Nucleus accumbens (tissue), 56 donors: ENCODE measurements at places on chromosomes 12 and 14.

DNA sequence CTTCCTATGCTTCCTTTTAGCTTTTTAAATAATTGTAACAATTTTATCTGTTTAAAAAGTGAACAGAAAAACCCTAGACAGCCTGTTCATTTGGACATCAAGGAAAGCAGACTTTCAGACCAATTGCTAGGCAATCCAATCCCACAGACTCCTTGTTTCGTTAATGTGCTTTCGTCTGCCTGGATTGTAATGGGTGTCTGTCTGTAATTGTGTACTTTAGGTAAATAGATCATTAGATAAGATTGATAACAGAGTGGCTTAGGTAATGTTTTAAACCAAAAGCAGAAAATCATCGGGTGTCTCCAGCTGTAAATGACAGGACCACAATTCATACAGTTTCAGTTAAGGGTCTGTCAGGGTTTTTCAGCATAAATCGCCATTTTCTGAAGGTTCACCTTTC is 19.6 kb downstream of the CCDC60 start:
- no peak for DNase-seq

DNA sequence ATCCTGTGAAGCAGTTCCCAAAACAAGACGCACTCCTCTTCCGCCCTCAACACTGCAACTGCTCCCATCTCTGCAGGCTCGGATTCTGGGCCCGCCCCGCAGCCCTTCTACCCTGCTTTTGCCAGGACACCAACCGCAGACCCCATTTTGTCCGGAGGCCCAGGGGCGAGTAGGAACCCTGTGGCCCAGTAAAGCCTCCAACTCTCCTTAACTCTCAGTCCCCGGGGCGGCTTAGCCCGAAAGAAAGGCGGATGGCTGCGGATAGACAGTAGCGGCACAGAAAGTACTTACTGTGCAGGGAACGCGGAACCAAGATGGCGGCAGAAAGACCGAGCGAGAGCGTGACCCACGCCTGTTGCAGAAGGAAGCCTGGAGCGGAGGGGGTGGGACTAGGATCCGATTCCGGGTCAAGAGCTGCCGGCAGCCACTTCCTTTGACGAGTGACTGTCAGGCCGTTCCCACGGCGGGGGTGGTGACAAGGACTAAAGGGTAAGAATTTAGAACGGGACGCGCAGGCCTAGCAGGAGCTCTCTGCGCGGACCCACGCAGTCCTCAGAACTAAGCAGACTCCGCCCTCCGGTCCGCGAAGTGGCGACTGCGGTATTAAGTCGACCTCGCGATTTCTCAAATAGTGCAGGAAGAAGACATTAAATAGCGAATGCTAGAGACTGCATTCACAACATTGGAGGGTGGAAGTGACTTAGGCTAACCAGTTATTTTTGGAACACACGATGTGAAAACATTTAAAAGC is at the start of gene NACA:
Gene NACA, minus strand, starts transcription at position 328 of the 751 bp plus-strand sequence. CDS start 778 bp downstream, outside the sequence.
- peak; percentile 98 for DNase-seq

GRCh38 chr12:45827974-45828373 is 98.5 kb downstream of the ARID2 start:
- no peak for DNase-seq

DNA sequence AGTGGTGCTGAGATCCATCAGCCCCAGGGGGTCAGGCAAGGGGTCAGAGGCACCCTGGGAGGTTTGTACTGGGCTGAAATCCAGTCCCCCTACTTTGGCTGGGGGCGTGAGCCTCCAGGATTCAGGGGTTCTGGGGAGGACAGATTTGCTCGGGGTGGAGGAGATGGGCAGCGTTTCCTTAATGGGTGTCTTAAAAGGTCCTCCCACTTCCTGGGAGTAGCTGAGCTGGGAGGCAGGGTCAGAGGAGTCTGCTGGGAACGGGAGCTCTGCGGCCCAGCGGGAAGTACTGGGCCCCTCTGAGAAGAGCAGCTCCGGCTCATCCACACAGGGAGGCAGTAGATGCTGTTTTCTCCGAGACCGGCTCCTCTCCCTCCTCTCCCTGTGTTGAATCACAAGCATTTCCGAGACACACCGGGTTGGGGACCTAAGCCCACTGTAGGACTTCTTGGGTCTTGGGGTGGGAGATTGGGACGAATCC is 2.1 kb upstream of the TEX52 start:
- no peak for DNase-seq

- no peak for DNase-seq
Observed at GRCh38 chr12:101166866-101167265, 43.2 kb downstream of the SLC5A8 start.

GRCh38 chr14:62957562-62957961 is 87.7 kb downstream of the KCNH5 start:
- DNase-seq: no peak

GRCh38 chr12:2338991-2339431 is 286.2 kb downstream of the CACNA1C start:
- no peak for DNase-seq

DNA sequence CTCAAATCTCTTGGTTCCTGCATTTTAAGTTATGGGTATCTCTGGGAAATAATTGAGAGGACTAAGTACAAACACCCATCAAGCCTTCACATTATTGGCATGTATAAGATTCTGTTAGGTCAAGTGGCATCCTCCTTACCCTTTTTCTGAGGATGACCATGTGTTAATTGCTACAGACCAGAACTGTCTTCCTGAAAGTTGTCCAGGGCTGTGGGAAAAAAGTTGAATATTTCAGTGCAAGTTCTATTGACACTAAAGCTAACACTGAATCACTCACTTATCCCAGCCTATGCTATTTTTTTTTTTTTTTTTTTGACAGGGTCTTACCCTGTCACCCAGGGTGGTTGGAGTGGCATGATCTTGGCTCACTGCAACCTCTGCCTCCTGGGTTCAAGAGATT is 130.1 kb upstream of the HIF1A start:
- DNase-seq: no peak

DNA sequence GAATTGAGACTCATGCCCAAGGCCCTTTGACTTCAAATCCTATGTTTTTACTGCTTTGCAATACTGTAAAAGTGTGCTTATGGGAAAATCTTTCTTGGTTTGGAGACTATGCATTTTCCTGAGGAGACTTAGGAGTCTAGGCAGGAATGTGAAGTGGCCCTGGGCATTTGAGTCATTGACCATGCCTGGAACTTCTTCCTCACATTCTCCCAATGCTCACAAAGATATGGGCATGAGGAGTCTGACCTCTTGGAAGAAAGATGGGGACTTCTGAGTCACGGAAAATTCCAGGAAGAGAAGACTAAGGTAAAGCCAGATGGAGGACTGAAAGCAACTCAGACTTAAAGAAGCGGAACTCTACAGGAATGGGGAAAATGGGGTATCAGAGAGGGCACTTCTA is 38.2 kb upstream of the ZNF641 start:
- DNase-seq: no peak

- no peak for DNase-seq
Observed at GRCh38 chr12:58819985-58820384, 100.3 kb downstream of the LRIG3 start.

GRCh38 chr14:99137913-99138571 is 134.0 kb downstream of the BCL11B start:
- no peak for DNase-seq

DNA sequence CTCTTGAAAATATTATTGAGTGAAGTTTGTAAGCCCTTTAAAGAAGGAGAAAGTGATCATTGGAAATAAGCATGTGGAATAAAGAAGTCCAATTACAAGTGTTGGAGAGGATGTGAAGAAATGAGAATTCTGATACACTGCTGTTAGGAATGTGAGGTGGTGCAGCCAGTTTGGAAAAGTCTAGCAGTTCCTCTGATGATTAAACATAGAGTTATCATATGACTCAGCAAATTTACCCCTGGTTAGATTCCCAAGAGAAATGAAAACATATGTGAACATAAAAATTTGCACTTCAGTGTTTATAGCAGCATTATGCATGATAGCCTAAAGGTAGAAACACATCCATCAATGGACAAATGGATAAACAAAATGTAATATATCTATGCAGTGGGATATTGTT is 319.9 kb downstream of the AEBP2 start:
- DNase-seq: no peak

- no peak for DNase-seq
Observed at GRCh38 chr12:59087691-59088090, 167.4 kb upstream of the LRIG3 start.

DNA sequence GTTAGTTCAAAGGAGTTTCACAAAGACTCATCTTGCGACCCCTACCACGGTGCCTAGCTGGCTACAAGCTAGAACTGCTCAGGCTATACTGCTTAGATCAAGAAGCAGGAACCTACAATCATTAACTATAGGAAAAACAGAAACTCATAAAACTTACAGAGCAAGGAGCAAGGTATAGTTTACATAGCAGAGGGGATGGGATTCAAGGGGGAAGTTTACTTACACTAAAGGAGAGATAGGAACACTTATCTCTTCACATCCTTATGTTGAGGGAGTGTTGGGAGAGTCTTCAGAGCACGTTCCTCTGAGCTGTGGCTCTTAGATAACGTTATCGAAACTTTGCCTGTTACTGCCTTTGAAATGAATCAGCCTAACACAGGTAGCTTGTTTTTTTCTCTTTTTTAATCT is 58.1 kb downstream of the FSCB start:
- DNase-seq: no peak

GRCh38 chr14:96102081-96102856 is 63.1 kb downstream of the C14orf132 start:
- DNase-seq: no peak

DNA sequence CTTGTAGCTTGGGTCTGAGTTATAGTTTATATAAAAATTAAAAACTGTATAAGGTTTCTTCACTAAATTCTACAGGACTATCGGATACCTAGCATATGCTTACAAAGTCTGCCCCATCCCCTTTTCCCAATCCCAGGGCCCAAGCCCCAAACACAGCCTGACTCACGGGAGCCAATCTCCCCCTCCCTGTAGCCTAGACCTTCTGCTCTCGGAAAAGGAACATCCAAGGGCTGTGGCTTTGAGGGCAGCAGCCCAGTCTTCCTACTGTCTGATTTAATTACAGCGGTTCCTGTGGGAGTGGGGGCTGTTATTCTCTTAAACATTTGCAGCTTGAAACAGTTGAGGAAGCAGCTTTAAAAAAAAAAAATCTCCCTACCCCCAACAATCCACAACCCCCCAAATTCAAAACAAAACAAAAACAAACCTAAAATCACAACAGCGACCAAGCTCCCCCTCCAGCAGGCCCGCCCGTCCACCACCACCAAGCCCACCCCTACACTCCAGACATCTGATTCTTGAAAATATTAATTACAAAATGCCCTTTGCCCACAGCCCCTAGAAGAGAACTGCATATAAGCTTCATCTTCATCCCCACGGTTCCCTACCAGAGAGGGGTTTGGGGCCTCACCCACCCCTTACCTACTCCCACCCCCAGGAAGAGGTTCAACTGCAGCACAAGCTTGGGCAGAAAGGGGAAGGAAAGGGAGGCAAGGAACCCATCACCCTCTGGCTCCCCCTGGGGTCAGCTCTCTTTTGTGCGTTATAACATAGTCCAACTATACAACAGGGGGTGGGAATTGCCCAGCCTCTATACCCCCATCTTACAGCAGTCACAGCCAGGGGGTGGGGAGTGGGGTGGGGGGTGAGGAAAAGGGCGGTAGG is 1.1 kb upstream of the PRKAG1 start:
- DNase-seq: no peak

DNA sequence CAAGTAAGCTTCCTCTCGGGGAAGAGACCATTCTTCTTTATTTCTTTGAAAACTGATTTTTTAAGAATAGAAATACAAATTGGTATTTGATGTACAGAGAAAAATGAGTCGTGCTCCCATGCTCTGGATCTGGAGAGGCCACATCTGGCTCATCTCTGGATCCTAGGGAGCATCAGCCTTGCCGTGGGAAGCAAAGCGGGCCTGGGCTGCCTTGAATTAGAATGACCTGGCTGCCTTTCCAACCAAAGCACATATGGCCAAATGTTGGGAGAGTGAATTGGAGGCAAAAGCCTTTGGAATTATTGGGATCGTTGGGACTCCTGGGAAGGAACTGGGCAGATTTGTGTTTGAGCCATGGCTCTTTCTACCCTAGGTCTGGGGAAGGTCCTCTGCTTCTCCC is 80.0 kb downstream of the SLC25A47 start:
- DNase-seq: no peak

DNA sequence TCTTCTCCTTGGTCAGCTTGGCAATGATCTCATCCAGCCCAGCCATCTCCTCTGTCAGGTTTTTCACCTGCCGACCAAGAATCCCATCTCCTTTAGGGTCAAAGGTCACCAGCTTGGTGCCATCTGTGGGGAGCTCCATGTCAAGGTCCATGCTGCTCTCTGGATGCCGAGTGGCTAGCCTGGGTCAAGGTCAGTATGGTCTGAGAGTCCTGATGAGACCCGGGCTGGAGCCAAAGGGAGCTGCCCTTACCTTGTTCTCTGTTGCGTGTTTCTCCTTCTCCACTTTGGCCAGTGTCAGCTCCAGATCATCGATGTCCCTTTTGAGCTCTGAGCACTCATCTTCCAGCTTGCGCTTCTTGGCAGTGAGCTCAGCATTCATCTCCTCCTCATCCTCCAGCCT is 11.8 kb downstream of the MYH7 start:
- no peak for DNase-seq

GRCh38 chr12:12081836-12082497 is 11.2 kb downstream of the BCL2L14 start:
- no peak for DNase-seq

- no peak for DNase-seq
Observed at GRCh38 chr12:120842595-120842994, 61.6 kb downstream of the SPPL3 start.

DNA sequence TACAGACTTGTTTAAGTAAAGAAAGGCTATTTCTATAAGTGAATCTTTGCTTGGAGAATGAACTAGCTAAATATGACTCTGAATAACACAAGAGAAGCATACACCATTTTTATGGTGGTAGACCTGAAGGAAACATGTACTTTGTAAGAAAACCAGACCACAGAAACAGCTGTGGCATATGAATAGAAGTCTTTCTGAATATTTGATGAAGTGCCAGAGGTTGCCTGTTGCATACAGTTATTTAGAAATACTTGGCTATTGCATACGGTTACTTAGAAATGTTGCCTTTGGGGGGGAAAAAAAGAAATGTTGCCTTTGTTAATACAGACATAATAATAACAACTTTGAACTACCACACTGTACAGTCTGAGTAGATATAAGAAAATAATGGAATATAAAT is 16.8 kb upstream of the LEMD3 start:
- DNase-seq: no peak

DNA sequence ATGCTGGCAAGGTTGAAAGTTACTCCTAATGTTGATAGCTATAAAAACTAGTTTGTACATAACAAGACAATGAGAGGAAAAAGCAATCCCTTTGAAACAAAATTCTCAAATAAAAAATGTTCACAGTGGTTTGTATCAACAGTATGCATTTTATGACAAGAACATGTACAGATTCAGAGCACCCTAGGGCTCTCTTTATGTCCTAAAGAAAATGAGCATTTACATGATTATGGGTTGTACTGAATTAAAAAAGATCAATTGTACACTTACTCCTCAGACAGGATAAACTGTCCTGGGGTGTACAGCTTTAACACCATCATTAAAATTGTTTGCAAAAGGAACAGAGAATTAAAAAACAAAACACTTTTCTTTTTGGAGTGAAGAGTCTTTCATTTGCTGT is 22.2 kb downstream of the PPP1CC start:
- no peak for DNase-seq
